ENCODE measurements at places on chromosomes 2 and 18.

- no peak for DNase-seq
Measured at GRCh38 chr2:162462911-162463310, 119.0 kb downstream of the GCA start.

DNA sequence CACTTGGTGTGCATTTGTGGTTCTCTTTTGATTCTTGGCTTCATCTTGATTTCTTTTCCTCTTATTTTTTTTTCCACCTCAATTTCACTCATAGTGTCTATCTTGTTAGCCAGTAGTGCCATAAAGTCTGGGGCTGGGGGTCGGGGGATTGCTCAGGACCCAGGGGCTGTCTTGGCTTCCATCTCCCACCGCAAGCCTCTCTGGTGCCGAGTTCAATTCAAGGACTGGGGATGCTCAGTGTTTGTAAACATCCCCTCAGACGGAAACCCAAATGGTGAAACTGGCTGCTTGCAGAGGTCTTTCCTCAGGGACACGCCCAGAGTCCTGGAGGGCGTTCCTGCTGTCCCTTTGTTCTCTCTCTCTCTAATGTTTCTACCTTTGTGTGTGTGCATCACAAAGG is 173.3 kb downstream of the TWIST2 start:
- DNase-seq, result no peak

- no peak for DNase-seq
Measured at GRCh38 chr2:31335921-31336585, 78.5 kb downstream of the XDH start.

- DNase-seq, result no peak
Measured at GRCh38 chr2:136225950-136226835, 108.2 kb upstream of the CXCR4 start.

- no peak for DNase-seq
Measured at GRCh38 chr18:74906184-74906583, 302.8 kb downstream of the PTGR3 start.

DNA sequence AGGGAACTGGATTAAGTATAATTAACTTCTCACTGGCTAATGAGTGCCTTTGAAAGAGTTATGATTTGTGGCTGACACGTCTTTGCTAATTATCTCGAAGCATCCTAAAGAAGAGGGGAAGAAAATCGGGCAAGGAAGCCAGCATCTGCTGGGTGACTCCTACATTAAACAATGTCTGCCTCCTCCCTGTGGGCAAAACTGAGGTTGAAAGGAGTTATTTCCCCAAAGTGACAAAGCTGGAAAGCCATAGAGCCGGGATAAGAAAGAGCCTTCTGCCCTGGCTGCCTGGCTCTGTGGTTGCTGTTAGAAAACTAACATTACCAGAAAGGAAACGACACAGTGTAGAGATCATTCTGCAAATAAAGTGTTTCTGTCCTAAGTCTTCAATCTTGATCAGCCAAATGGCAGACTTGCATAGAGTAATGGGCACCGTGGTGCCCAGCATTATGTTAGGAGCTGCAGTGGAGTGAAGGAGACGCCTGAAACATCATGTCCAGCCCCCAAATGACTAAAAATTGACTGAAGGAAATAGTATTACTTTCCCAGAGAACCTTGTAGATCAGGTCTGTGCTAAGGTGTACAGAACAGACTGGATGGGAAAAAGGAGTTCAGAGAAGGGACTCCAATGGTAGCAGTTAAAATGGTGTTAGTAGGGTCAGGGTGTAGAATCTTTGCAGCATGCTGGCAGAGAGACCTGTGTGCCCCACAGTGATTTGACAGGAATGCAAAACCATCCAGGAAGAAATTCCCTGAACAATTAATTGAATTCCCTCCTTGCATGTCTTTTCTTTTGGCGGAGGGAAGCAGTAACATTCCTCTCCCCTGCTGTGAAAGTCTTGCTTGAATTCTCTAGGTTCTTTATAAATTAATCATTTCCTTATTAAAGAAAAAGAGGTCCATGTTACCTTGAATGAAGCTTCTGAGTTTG is 44.4 kb downstream of the ALPK2 start:
- no peak for DNase-seq

DNA sequence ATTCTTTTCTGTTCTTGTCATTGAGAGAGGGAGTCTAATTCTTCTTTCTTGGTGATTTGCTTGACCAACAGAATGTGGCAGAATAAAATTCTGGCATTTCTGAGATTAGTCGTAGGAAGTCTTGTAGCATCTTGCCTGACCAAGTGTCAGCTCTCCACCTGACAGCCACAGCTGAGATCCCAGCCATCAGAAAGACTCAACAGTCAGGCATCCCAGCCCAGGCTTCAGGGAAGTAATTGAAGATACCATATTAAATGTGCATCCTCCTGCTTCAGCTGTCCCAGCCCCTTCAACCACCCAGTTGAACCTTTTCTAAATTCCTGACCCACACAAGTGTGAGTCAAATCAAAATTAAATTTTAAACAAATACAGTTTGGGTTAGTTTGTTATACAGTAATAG is 208.3 kb downstream of the PIK3C3 start:
- no peak for DNase-seq

GRCh38 chr2:2743164-2743571 is 412.1 kb upstream of the MYT1L start:
- DNase-seq, result no peak

DNA sequence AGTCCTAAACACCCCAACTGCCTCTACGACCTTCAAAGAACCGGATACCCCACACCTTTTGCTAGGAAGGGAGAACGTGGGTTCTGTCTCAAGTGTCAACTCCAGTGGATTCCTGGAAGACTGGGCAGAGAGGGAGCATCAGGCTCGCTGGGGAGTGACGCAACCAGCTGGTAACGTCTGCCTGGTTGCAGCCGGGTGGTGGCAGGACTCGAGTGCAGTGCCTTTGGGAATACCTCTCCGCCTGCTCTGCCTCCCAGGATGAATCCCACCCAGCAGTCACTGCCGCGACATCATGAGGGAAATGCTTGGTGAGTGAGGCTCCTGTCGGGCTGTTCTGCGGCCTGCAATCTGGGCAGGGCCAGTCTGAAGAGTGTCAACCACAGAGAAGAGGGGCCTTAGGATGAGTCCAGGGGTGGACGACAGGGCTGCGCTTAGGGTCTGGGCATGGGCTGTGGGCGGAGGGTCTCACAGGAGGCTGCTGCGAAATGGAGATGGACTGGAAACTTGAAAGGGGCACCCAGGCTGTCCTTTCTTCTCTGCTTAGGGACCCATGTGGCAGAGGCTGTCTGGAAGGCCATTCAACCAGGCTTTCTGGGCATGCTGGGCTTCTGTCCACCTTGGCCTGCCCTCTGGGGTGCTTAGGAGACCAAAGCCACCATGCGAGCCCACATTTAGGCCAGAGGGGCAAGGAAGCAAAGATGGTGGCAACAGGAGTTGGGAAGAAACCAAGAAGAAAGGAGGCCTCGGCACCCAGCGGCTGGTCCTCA is 12.9 kb downstream of the GPR17 start:
- no peak for DNase-seq

DNA sequence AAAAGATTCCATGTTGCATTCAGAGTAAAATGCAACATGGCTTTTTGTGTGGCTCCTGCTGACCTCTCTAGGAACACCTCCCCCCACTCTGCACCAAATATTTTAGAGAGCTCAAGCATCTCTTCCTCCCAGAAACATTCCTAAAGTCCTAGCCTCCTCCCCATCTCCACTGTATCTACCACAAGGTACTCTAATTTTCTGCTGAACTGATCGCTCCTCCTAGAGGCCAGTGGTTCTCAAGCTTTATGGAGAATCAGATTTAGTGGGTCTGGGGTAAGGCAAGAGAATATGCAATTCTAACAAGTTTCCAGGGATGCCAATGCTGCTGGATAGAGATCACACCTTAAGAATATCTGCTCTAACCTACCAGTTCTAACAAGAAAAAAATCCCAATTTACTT is 89.5 kb upstream of the HNRNPA3 start:
- no peak for DNase-seq

GRCh38 chr2:158969162-158969714 is 798 bp downstream of the TANC1 start:
- no peak for DNase-seq

- no peak for DNase-seq
Measured at GRCh38 chr2:241035142-241035817, 36.9 kb downstream of the SNED1 start.

GRCh38 chr2:200307724-200308545 is 1.4 kb downstream of the SPATS2L start:
- no peak for DNase-seq

GRCh38 chr2:221429741-221430491 is 142.2 kb downstream of the EPHA4 start:
- no peak for DNase-seq

GRCh38 chr2:109349503-109350465 is 220.8 kb downstream of the SH3RF3 start:
- no peak for DNase-seq

- DNase-seq, result no peak
Measured at GRCh38 chr2:186307871-186308270, 178.2 kb upstream of the ZC3H15 start.

- no peak for DNase-seq
Measured at GRCh38 chr2:188969236-188969635, 4.9 kb upstream of the COL3A1 start.

GRCh38 chr2:86323273-86324021 is 14.0 kb downstream of the REEP1 start:
- DNase-seq, result no peak

- DNase-seq, result no peak
Measured at GRCh38 chr2:587087-587960, 89.9 kb downstream of the TMEM18 start.

GRCh38 chr2:54895730-54896129 is 154.5 kb downstream of the RTN4 start:
- DNase-seq, result no peak

- DNase-seq, result no peak
Measured at GRCh38 chr2:39479696-39480095, 42.6 kb upstream of the MAP4K3 start.

GRCh38 chr2:164771897-164772296 is 69.7 kb downstream of the COBLL1 start:
- DNase-seq, result no peak

GRCh38 chr18:25950321-25950720 is 140.1 kb downstream of the SS18 start:
- no peak for DNase-seq

GRCh38 chr2:68423966-68424650 is 43.0 kb downstream of the FBXO48 start:
- no peak for DNase-seq
